Metanephros (tissue), 2 donors: ENCODE measurements at places on chromosomes 5 and 9. TPM values are rescaled to one million over a fixed set of nuclear protein-coding genes. Genes with fewer than 3 reads are reported as not detected.

The DNAJA1 gene
- 67.6 TPM for total RNA-seq

The SCGB3A1 gene
- total RNA-seq = 0.88 TPM

The S1PR3 gene
- 77.5 TPM for total RNA-seq

The SPINK4 gene
- total RNA-seq = not detected
